ELF-1 (cell line): ENCODE measurements at places on chromosomes 2 and 18.

DNA sequence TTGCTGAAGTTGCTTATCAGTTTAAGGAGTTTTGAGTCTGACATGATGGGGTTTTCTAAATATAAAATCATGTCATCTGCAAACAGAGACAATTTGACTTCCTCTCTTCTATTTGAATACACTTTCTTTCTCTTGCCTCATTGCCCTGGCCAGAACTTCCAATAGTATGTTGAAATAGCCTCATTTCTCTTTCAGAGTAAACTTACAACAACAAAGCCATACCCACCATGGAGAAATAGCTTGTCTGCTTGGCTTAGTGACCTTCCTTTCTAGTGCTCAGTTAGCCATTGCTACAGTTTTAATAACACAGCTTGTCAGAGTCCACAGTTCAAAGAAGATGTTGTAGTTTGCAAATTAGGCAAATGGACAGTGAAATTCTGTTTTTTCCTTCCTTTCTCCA is 228.0 kb downstream of the ETAA1 start:
- DNase-seq = no peak

- no peak for DNase-seq
Measured at GRCh38 chr2:179917272-179917671, 55.9 kb upstream of the ZNF385B start.

DNA sequence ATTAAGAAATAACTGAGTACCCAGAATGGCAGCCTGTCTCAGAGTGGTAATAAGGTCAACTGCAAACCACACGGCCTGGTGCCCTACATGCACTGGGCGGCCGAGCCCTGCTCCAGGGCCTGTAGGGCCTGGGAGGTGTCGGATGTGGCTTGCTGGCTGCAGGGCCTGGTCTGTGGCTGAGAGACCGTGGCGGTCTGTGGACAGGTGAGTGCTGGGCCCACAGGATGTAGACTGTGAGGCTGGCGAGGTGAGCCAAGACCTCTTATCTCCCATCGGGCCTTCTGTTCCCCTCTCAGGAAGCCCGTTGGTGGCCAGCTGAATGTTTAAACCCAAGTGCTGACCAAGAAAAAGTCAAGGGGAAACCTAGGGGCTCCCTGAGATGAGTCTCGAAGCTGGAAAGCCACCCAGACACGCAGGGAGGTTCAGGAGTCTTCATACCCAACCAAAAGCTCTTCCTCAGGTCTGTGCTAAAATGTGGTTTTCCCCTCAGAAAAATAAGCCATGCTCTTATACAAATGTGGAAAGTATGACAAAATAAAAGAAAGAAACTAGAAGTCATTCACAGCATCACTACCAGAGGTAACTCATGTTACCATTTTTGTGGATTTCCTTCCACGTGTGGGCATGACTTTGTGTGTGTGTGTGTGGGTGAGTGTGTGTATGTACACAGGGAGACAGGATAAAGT is 47.7 kb upstream of the CTDP1 start:
- DNase-seq = no peak

DNA sequence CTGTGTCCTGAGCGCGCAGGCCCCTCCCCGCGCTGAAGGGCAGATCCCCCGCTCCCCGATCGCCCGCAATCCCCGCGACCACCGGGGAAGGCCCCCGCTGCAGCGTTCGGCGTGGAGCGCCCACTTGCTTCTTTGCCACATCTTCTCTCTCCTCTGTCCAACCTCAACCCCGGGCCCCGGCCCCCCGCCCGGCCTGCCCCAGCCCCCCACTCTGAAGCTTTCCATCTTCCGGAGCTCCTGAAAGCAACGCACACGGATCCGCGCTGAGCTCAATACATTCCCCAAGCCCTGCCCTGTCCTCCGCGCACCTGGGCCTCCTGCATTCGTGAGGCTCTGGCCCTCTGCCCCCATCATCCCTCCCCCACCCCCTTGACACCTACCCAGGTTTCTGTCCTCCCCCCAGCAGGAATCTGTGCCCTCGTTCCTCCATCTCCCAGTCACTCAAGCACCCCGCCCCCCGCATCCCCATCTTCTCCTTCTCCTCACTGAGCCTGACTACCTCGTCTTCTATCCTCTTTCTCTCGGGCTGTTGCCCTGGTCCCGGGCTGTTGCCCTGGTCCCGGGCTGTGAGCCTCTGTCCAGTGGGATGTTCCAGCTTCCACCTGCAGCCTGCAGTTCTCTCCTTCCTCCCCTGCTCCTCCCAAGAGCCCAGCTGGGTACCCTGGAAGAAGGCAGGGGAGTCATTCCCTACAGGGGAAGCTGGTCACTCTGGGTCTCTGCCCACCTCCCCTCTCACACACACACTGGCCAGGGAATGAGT is 7.8 kb downstream of the SPEG start:
- no peak for DNase-seq

DNA sequence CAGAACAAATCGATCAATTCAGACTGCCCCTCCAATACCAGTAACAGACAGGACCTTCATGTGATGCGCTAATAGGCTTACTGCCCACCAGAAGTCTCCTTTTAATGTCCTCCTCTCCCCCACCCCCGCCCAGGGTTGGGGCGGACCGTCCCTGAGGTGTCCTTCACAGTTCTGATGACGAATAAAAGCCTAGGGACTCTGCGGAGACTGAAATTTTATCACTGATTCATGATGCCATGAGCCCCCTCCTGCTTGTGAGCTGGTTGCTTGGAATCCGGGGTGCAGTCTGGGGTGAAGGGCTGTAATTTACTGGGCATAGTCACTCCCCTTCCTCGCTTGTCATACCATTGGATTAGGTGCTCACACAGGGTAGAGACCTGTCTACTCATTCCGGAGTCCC is 42.3 kb downstream of the B3GNT2 start:
- no peak for DNase-seq

GRCh38 chr2:24544456-24545115 is 53.5 kb downstream of the NCOA1 start:
- no peak for DNase-seq

DNA sequence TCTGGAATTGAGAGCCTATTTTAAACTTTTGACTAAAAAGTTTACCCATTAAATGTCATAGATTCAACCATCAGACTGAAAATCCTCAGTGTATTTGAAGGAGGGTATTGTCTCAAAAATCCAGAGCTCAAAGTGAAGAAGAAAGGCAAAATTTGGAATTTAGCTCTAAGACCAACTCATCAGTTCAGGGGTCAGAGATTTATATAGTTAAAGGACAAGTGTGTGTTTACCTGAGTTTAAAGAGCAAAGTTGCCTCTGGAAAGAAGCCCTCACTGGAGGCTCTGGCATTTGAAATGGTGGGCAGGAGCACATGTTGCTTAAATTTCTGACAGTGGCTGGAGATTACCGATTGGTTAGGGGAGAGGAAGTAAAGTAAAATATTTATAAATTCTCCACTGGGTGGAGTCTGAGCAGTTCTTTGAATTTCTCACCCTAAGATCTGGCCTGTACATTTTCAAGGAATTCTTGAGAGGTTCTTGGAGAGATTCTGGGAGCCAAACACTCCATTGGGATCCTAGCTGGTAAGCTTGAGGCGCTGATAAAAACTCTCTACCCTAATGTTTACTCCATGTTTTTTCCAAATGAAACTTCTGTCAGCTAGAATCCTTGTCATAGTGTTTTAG is at the start of gene KYNU:
TSS of gene KYNU (plus strand) at position 449 of the 623 bp plus-strand sequence. CDS start 7,704 bp downstream, outside the sequence.
- DNase-seq = no peak

- DNase-seq = no peak
Measured at GRCh38 chr2:40658941-40659340, 207.1 kb upstream of the SLC8A1 start.

- no peak for DNase-seq
Measured at GRCh38 chr2:240195316-240195861, 54.9 kb upstream of the OTOS start.

DNA sequence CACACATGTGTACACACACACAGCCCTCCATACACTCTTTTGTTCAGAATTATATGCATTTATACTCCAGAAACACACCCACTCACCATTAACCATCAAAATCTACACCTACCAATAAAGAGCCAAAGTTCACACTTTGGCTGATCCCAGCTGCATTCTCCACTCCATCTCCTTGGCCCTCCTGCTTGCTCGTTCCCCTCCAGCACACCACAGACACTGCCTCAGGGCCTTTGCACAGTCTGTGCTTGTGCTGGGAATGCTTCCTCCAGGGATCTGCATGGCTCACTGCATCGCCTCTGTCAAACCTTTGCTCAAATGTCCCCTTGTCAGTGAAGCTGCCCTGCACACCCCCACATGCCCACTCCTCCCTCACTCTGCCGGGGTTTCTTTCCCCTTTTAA is 46.0 kb downstream of the POMC start:
- DNase-seq = no peak

GRCh38 chr18:61782545-61782944 is 110.3 kb downstream of the RNF152 start:
- no peak for DNase-seq
